ENCODE measurements at places on chromosomes 11 and 22.

DNA sequence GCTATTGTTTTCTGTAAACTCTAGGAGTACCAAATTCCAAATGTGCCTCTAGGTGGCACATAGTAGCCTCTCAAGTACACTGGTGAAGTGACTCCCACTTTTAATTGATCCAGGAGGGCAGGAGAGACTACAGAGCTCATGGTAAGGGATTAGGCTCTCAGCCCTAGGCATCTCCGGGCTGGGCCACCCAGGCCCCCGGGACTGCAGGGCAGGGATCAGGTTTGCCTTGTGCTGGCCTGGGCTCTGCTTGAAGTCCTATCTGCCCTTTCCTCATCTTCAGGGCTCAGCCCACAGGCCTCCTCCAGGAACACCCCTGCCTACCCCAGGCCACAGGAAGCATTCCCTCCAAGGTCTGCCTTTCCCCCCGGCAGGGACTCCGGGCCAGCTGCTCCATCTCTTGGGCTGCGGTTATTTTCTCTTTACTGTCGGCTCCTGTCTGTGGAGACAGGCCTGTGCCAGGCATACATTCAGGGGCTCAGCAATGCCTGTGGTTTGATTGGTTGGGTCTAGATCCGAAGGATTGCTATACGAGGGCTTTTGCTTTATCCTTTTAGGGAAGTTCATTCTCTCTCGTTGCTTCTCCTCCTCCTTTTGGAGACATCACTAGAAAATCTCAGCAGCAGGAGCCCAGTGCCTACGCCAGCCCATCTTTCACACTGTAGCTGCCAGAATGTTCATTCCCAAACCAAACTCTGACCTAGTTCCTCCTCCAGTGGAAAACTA, 32.8 kb downstream of the PARVA start:
- DNase-seq = no peak

DNA sequence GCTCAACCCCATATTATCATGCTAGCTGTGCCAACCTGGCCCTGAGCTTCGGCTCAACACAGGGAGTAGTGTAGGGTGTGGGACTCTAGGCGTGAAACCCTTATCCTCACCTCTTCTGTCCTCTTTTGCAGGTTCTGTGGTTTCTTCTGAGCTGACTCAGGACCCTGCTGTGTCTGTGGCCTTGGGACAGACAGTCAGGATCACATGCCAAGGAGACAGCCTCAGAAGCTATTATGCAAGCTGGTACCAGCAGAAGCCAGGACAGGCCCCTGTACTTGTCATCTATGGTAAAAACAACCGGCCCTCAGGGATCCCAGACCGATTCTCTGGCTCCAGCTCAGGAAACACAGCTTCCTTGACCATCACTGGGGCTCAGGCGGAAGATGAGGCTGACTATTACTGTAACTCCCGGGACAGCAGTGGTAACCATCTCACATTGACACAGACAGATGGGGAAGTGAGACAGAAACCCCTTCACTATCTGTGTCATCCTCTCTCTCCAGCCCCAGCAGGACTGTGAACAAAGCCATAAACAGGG, 76.4 kb downstream of the GGTLC2 start:
- no peak for DNase-seq

- no peak for DNase-seq
Observed at GRCh38 chr11:117932947-117933346, 3.7 kb upstream of the TMPRSS13 start.

GRCh38 chr11:73295241-73295995, 12.7 kb upstream of the ARHGEF17 start:
- peak; percentile 82 for DNase-seq

DNA sequence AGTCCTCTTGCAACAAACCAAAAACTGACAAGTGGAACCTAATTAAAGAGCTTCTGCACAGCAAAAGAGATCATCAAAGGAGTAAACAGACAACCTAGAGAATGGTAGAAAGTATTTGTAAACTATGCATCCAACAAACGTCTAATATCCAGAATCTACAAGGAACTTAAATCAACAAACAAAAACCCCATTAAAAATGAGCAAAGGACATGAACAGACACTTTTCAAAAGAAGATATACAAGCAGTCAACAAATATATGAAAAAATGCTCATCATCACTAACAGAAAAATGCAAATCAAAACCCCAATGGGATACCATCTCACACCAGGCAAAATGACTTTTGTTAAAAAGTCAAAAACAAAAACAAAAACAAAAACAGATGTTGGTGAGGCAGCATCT, 33.7 kb downstream of the ZNF214 start:
- no peak for DNase-seq

DNA sequence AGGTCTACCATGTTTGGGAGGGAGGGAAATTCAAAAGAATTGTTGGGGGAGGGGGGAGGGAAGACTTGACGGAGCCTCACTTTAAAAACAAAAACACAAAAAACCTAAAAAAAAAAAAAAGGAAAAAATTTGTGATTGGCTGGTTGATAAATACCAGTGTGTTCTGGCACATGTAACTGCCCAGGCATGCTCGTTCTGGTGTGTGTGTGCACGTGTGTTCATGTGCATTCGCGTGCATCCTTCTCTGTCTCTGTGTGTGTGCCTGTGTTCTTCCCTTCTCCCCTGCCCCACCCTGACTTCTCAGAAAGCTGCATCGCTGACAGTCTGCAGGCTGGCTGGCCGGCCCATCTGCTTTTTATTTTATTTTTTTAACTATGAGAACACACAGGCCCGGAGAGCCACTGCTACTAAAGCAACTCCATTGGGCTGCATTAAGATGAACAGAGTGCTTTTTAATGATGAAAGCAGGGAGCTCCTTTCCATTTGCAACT, 22.6 kb upstream of the ADSL start:
- no peak for DNase-seq

GRCh38 chr11:94673386-94673785, 94.8 kb upstream of the AMOTL1 start:
- no peak for DNase-seq

- no peak for DNase-seq
Observed at GRCh38 chr11:111465400-111465799, 46.8 kb downstream of the BTG4 start.

DNA sequence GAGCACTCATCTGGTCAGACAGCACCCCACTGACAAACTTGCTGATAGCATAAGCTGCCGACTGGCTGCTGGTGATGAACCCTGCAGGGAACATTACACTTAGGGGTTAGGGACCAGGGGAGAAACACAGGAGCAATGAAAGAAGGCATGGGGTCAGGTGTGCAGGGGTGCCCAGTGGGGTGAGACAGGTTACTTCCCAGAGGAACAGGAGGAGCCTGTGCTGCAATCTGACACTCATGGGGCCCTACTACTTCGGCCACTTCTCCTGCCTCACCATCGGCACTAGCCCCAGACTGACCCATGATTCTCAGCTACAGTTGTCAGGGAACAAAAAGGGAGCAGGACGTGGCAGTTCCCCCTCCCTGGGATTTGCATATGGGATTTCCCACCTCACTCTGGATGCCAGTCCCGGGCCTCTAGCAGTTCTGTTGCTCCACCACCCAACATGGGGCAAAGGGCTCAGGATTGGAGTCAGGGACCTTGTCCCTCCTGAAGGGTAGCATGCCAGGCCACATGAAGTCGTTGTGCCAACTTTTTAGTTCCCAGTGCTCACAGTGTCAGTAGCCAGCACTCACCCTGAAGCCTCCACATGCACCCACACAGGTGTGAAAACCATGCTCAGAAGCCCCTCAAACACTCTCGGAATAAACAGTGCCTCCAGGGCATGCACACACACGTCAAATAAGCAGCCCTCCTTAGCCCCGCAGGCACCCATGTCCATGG, 2.2 kb downstream of the SLC37A4 start:
- DNase-seq = no peak

GRCh38 chr11:79439886-79440570, 802 bp downstream of the TENM4 start:
- DNase-seq = no peak

- no peak for DNase-seq
Observed at GRCh38 chr11:17229481-17230152, 21.8 kb upstream of the PIK3C2A start.

DNA sequence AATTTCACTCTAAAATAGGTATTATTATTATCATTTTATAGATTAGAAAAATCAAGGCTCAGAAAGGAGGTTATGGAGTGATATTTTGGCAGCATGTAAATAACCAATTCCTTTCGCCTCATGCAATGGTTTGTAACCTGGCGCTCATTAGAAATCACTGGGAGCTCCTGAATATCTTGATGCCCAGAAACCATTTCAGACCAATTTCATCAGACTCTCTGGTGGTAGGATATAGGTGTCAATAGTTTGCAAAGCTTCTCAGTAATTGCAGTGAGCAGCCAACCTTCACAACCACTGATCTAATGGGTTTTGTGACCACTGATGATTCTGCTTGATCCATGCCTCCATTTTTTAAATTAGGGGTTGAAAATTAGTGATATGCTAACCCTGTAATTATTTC, 57.8 kb upstream of the ZC3H12C start:
- DNase-seq = no peak

GRCh38 chr11:10012068-10012467, 282.0 kb downstream of the SBF2 start:
- no peak for DNase-seq

DNA sequence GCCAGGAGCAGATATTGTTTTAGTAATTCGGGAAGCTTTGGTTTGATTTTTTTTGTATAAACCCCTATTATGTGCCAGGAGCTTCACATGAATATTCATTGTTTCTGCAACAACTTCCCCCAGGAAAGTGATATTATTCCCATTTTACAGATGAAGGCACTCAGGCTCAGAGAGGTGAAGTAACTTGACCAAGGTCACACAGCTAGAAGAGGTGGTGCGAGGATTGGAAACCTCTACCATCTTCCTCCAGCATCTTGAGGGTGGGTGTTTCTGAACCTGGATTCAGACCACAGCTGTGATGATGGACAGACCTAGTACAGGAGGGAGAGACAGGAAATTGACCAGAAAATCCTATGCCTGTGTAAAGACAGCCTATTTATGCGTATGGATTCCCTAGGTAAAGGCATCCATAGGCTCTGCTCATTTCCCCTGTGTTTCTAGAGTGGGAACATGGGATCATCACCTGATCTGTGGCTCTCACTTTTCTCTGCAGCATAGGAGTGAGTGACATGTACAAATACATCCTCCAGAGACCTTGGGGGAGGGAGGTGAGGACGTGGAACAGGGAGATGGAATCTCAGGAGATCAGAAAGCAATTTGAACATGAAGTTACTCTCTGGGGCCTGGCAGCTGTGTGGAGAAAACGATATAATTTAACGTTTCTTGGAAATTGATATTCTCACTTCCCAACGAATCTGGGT, 81.4 kb downstream of the TSPAN18 start:
- DNase-seq = no peak

DNA sequence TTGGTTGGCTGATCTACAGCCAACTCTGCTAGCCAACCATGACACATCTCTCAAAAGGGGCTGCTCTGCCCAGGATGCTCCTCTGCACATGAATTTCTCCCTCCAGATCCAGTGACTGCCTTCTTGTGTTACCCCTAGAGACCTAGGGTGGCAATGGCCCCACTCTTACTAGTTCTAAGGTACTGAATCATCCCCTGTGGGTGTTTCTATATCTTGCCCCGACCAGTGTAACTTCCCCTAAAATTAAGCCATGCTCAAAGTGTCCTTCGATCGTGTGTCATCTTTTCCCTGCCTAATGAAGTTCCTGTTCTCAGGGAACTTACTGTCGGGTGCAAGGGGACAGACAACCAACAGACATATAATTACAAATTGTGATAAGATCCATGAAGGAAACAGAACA, 113.3 kb downstream of the FAM76B start:
- no peak for DNase-seq

DNA sequence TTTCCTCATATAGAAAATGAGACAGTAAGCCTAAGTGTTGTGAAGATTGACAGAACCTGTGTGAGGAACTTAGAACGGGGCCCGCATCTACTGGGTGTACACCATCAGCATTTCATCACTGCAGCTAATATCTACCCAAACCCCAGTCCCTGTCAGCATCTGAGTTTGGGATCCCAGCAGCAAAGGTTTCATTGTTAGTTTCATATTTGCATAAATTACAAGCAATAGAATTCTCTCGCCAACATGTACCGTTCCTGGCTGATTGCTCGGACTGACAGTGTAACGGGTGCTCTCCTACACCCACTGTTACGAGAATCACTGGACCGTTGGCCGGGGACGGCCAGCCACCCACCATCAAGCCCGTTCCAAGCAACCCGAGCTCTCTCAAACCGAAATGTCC, 10.4 kb upstream of the TMPRSS6 start:
- DNase-seq = no peak

DNA sequence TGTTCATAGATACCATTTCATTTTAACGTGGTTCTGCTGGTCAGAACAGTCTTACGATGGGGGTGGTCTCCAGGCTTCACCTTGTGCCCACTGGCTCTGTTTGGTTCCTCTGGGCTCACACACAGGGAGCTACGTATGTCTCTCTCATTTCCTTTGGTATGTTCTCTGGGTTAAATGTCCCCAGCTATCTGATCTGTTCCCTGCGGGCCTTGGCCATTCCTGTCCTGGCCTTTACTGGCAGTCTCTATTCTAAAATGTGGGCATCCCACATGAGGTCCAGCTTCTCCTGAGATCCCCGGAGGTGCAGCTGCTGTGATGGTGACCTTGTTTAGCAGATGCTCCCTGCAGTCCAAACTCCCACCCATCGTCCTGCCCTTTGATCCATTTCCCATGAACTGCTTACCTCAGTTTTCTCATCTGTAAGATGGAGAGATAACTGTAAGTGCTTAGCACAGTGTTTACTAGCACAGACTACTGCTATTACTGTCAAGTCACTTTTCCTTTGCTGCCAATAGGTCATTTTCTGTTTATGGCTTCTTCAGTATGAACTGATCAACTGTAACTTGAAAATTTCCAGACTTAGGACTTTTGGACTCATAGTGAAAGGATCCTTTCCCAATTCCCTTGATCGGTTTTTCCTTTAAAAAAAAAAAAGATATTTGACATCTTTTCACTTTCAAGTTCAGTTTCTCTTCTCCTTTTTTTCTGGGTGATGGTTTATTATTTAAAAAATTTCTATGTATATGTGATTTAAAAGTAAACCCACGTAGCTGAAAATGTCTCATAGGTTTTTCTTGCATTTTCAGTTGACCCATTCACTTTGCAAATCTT, 92.9 kb downstream of the PTPRJ start:
- DNase-seq = no peak

GRCh38 chr11:91178366-91178765, 955.5 kb upstream of the CHORDC1 start:
- no peak for DNase-seq

- DNase-seq = no peak
Observed at GRCh38 chr22:36729321-36729720, 25.8 kb upstream of the CACNG2 start.

- DNase-seq = no peak
Observed at GRCh38 chr22:23925020-23925606, 30.9 kb downstream of the MIF start.

DNA sequence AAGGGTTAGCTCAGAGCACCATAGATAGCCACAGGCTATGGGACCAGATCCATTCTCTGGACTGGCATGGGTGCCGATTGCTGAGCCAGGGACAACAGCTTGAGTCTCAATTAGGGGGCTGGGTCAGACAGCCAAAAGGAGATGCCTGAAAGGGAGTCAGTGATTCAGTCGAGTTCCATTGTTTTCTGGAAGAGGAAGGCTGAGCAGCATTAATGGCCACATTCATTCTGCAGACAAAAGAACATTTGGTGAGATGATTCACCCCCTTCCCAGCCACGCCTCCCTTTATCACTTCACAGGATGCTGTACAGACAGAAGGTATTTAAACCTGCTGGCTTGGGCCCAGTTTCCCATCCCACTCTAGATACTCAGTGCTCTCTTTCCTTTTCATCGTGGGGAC, 131.9 kb downstream of the ADAMTS15 start:
- DNase-seq = no peak

- no peak for DNase-seq
Observed at GRCh38 chr11:6298605-6299004, 21.7 kb downstream of the CAVIN3 start.

- no peak for DNase-seq
Observed at GRCh38 chr22:24144778-24145085, 36.6 kb upstream of the SUSD2 start.
